ENCODE measurements at places on chromosomes 4 and X. TPM values are rescaled to one million over a fixed set of nuclear protein-coding genes. Genes with fewer than 3 reads are reported as not detected.

ZNF732 gene
- 0.19 TPM for total RNA-seq

DNA sequence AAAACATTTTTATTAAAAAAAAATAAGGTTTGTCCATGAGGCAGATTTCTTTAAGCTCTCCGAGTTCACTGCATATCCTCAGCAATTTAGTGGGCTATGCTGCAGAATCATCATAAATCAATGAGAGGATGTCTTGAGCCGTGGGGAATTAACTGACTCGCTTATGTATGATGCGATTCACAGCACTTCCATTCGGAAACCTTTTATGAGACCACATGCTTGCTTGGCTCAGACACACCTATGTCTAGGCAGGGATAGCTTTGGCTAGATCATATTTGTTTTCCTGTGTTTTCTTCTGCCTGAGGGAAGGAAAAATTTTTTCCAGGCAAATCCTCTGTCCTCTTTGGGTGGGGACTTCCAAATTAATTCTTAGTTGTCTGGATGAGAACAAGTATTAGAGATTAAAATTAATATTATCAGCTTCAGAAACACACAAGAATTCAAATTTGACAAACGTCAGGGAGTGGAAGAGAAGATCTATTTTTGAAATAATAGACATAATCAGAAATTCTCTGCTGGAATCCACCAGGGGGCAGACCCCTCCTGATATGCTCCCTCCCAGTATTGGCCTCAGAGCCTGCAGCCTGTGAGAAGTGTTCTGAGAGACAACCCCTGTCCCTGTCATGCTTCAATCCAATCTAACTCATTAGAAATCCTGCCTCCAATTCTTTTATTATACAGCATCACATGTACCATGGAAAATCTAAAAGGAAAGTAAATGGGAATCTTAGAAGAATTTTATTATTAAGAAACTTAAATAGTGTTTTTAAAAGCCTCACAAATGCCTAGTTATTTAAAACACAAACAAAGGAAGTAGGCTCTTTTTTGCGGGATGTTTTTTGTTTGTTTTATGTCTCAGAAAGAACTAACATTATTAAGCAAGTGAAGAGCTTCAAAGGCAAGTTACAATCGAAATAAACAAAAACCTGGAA, 345.1 kb upstream of the TACR3 start:
- DNase-seq, result no peak

- DNase-seq, result no peak
These were observed 123.2 kb downstream of the PABPC4L start for GRCh38 chr4:134078230-134078914.

- no peak for DNase-seq
These were observed 63.2 kb downstream of the ANAPC10 start for GRCh38 chr4:145034727-145035211.

DNA sequence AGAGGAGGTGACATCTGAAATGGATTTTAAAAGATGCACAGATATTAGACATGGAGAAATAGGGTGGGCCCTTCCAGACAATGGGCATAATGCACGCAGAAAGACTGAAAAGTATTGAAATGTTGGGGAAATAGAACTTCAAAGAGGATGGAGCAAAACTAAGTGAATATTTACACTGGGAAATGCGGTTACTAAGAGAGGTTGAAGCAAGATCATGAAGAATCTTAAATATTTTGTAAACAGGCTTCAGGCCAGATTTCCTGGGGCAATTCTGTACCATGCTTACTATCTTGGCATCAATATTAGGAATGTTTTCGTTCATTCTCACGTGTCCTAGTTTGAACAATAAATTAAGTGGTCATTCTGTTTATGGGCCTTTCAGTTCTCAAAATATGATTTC, 216.3 kb downstream of the ADAMTS3 start:
- no peak for DNase-seq

DNA sequence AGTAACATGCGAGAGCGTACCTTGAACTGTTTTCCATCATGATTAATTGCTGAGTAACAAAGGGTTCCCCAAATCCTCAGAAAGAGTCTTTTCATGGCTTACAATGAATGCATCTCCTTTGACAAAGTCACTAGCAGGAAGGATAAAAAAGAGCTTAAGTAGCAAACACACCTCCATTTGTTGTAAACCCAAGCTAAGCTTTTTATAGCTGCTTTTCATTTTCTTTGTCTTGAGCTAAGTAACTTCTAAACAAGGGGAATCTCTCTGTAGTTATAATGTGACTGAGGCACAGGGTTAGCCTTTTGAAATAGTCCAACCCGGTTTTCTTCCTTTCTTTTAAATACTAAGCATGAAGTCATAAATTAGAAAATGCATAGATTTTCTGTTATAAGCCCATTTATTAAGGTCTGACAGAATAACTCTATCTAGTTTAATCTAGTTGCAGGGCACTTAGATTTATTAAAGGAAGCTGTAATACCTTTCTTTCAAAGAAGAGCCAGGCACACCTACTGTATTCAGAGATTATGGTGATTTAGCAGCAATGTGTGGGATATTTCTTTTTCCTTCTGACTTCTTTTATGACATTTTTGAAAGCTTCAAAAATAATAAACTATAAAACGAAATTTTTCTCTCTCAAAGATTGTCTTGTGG, 226.9 kb upstream of the SMIM31 start:
- DNase-seq, result no peak
